ENCODE measurements at places on chromosomes 4 and X. TPM values are rescaled to one million over a fixed set of nuclear protein-coding genes. Genes with fewer than 3 reads are reported as not detected.

Gene SLC9A7
- 5.3 TPM for polyA plus RNA-seq

Gene AKAP17A
- polyA plus RNA-seq, result 13.2 TPM

Gene RNF212
- polyA plus RNA-seq, result 0.31 TPM

Gene ZRSR2
- 10.7 TPM for polyA plus RNA-seq

Gene SYTL5
- polyA plus RNA-seq, result not detected

Gene USP51
- polyA plus RNA-seq, result 0.07 TPM

Gene LIN54
- polyA plus RNA-seq, result 4.9 TPM

Gene RNF175
- polyA plus RNA-seq, result 0.05 TPM

Gene TRIM2
- 2.1 TPM for polyA plus RNA-seq

Gene GAGE2A
- polyA plus RNA-seq, result not detected

Gene SPANXA2
- polyA plus RNA-seq, result not detected

Gene SLC26A1
- 0.06 TPM for polyA plus RNA-seq

Gene DCAF12L2
- 0.13 TPM for polyA plus RNA-seq

Gene ASB5
- polyA plus RNA-seq, result 1,213 TPM

Gene EFNB1
- polyA plus RNA-seq, result 8.9 TPM

Gene RHOXF1
- not detected for polyA plus RNA-seq

Gene TMSB15A
- 0.23 TPM for polyA plus RNA-seq

Gene GIMD1
- not detected for polyA plus RNA-seq

Gene FRMD7
- not detected for polyA plus RNA-seq

Gene TNMD
- polyA plus RNA-seq, result not detected

Gene GPR119
- polyA plus RNA-seq, result not detected

Gene TIGD4
- 0.03 TPM for polyA plus RNA-seq
